ENCODE measurements at places on chromosomes 2 and 18.

GRCh38 chr2:166394245-166394644, 18.5 kb upstream of the SCN9A start:
- no peak for DNase-seq
- H3K4me1 ChIP-seq = no peaks in the 10 kb centered on the region
- H3K27ac ChIP-seq = no peak overlapping the region

DNA sequence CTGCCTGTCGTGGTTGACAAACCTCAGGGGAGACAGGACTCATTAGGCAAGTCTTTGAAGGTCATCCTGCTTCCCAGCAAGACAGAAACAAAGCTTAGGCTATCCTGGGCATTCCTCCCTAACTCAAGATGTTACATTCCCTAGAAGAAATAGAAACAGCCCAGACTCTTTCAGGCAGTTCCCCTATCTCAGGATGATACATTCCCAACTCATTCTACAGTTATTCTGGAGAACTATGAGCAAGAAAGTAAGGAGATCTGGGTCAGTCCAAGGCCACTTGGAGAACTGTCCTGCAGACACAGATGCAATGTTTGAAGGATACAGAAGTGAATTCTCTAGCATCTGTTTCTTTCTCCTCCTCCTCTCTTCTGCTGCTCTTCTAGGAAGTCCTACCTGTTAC, 220.1 kb upstream of the NCKAP5 start:
- no peak for DNase-seq
- H3K36me3 ChIP-seq = no peaks in the 10 kb centered on the region
- H3K4me3 ChIP-seq = no peak overlapping the region
- no peaks in the 10 kb centered on the region for H3K4me1 ChIP-seq
- H3K27ac ChIP-seq = no peak overlapping the region

GRCh38 chr18:9803063-9803697, 82.6 kb upstream of the TXNDC2 start:
- peak overlapping the region; percentile 42 for H3K27ac ChIP-seq
- no peaks in the 10 kb centered on the region for H3K36me3 ChIP-seq
- peaks cover 31% of the 10 kb centered on the region for H3K4me1 ChIP-seq
- no peak overlapping the region for H3K4me3 ChIP-seq
- DNase-seq = no peak

DNA sequence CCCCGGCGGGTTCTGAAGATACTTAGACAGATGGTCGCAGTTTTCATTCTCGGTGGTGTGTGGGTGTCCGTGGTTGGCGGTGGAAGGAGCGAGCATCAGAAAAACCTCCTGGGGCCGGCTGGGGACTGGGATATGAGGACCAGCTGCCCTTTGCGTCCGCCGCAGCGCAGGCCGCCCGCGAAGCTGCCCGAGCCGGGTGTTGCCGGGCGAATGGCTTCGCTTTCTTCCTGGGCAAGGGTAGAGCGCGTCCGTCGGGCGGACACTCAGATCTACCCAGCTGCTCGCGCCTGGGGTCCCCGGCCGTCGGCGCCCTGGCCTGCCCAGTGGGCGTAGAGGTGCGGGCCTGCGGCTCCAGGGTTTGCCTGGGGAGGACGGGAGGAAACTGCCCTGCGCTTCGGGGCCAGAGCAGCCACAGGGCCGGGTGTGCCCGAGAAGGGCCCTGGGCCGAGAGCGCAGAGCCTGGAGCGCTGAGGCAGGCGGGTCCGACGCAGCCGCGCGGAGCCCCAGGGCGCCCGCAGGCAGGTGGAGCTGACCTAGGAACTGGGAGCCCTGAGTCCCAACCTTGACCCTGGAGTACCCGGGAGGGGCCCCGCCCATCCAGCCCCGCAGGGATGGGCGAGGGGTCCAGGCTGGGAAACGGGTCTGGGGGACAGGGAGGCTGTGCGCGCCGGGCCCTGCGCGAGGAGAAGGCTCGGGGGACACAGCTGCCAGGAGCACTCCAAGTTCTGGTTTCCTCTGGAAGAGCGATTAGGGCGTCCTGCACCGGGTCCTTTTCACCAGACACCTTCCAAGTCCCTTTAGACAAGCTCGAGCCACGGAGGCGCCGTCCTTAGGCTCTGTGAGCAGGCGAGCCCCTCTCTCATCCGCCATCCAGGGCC, 1.3 kb downstream of the TWIST2 start:
- no peak overlapping the region for H3K27ac ChIP-seq
- DNase-seq = no peak
- H3K4me3 ChIP-seq = peak overlapping the region; percentile 50
- no peaks in the 10 kb centered on the region for H3K36me3 ChIP-seq
- H3K27me3 ChIP-seq = peaks cover 63% of the 10 kb centered on the region
- peaks cover 25% of the 10 kb centered on the region for H3K4me1 ChIP-seq

DNA sequence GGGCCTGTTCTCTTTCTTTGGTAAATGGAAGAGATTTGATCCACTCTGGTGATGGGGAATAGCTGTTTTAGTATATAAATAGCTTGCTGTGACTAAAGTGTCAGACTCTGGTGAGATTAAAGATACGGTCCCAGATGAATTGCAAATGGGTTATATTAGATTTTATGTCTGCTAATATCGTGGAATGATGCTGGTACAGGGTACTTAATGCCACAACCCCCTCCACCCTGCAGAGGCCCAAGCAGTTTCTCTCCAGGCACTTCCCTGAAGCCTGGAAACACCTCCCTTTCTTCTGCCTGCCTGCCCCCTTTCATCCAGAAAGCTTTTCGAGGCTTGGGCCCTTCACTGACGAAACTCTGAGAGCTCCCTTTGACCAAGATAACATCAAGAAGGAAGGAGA, 21.4 kb upstream of the RFX8 start:
- peaks cover 13% of the 10 kb centered on the region for H3K4me1 ChIP-seq
- H3K36me3 ChIP-seq = no peaks in the 10 kb centered on the region
- DNase-seq = no peak
- H3K27ac ChIP-seq = no peak overlapping the region
- no peak overlapping the region for H3K4me3 ChIP-seq

DNA sequence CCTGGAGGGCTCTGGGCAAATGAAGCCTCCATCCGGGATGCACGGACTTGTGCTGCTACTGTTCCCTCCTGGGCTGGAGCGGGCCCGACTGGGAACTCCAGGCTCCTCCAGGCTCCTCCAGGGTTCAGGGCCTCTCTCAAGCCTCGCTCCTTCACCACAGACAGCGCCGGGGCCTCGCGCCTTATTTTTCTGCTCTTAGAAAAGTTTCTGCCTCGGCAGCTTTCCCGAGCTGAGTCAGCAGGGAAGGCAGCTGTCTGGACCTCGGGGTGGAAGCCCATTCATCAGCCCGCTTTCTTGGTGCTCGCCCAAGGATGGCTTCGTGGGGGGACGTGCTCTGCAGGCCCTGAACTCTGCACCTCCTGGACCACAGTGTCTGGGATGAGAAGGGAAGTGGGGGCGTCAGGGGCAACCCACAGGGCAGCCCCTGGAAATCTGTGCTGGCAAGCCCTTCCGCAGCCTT, 12.9 kb upstream of the TEX51 start:
- H3K27me3 ChIP-seq = peaks cover 2% of the 10 kb centered on the region
- peak overlapping the region; percentile 55 for H3K27ac ChIP-seq
- H3K36me3 ChIP-seq = no peaks in the 10 kb centered on the region

DNA sequence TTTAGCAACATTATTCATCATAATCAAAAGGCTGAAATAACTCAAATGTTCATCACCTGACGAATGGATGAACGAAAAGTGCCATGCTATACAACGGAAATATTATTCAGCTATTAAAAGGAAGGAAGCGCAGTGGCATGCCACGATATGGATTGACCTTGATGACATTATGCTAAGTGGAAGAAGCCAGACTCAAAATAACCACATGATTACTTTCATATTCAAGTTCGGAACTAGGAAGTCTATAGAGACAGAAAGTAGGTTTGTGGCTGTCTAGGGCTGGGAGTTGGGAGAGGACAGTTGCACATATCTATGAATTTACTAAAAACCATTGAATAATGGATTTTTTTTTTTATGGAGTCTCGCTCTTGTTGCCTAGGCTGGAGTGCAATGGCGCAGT, 13.4 kb upstream of the PDIA6 start:
- DNase-seq = no peak
- H3K4me1 ChIP-seq = no peaks in the 10 kb centered on the region
- H3K4me3 ChIP-seq = no peak overlapping the region
- peaks cover 20% of the 10 kb centered on the region for H3K27me3 ChIP-seq
- no peaks in the 10 kb centered on the region for H3K36me3 ChIP-seq
- no peak overlapping the region for H3K27ac ChIP-seq

GRCh38 chr2:74063486-74063885, 78.8 kb downstream of the TET3 start:
- no peak overlapping the region for H3K4me3 ChIP-seq
- H3K27me3 ChIP-seq = no peaks in the 10 kb centered on the region
- DNase-seq = no peak
- no peaks in the 10 kb centered on the region for H3K4me1 ChIP-seq
- H3K27ac ChIP-seq = no peak overlapping the region

- no peaks in the 10 kb centered on the region for H3K36me3 ChIP-seq
- H3K4me3 ChIP-seq = no peak overlapping the region
- no peaks in the 10 kb centered on the region for H3K4me1 ChIP-seq
- H3K27me3 ChIP-seq = peaks cover 4% of the 10 kb centered on the region
Observed at GRCh38 chr2:111037128-111037527, 83.6 kb upstream of the BCL2L11 start.

- no peak overlapping the region for H3K4me3 ChIP-seq
- H3K4me1 ChIP-seq = no peaks in the 10 kb centered on the region
- DNase-seq = no peak
- no peak overlapping the region for H3K27ac ChIP-seq
Observed at GRCh38 chr2:222637067-222637466, 18.8 kb downstream of the FARSB start.

DNA sequence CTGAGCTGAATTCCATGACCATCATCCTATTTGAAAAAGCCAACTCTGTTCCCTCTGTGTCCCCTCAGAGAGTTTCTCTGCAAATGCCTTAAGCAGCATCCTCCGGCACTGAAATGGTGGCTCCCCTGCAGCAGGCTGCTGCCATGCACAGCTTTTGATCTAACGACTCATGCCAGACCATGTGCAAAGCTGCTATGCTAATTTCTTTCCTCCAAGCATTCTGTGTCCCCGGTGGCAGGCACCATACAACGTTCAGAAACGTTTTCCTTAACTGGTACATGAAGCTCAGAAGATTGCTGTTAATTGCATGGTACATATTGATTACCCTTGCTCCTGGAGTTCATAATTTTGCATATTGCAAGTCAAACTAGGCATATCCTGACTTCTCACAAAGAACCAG, 336.8 kb downstream of the RBM43 start:
- H3K4me3 ChIP-seq = no peak overlapping the region
- H3K4me1 ChIP-seq = no peaks in the 10 kb centered on the region
- H3K27ac ChIP-seq = no peak overlapping the region
- H3K36me3 ChIP-seq = no peaks in the 10 kb centered on the region

DNA sequence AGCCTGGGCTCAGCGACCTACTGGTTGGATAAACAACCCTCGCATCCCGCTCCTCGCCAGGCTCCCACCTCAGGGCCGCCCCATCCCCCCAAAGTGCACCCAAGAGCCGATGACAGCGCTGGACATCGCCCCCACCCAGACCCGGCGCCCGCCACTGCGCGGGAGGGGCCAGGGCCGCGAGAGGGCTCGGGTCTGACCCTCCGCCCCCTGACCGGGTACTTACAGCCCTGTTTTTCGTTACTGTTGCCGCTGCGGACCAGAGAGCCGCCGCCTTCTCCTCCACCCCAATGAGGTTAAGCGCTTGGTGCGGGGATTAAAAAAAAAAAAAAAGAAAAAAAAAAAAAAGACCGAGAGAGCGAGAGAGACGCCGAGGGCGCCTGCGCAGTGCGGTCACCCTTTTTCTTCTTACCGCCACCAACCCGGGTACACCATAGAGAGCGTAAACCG, at the start of gene CLASP1:
Gene CLASP1 (minus strand): TSS at position 314 of the 447 bp plus-strand sequence. CDS start 43,567 bp downstream, outside the sequence.
- DNase-seq = no peak
- peak within 1 kb of the TSS; percentile 98 for H3K4me3 ChIP-seq
- peaks cover 8% of the 10 kb centered on the region for H3K4me1 ChIP-seq
- H3K27ac ChIP-seq = peak within 1 kb of the TSS; percentile 100
